EL (cell line): ENCODE measurements at places on chromosomes 13 and 19.

- DNase-seq, result no peak
Observed at GRCh38 chr19:27892500-27892899, 1320.5 kb downstream of the UQCRFS1 start.

GRCh38 chr19:1106841-1107660 lies 3.3 kb downstream of the GPX4 start:
- peak; percentile 55 for DNase-seq

DNA sequence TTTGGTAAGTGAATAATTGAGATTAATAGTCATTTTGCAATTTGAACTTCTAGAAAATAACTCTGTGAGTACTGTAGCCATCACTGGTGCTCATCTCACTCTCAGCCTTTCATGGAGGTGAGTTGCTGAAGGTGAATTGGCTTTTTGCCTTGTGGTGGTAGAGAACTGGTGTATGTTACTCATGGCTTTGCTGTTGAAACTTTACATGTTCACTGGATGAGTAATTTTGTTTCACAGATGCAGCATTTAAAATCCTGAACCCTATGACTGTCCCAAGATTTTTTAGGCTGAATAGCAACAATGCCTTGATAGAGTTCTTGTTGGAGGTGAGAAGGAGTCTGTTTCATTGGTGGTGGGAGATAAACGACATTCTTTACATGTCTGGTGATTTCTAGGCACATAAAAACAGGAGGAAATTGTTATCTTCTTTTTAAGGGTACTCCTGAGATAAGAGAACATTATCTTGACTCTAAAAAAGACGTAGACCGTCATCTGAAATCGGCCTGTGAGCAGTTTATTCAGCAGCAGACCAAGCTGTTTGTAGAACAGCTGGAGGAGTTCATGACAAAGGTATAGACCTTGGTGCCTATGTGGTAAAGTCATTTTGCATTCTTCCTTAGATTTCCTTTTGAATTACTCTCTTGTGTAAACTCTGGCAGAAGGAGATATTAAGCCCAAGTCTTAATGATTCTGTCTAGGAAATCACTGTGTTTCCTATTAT lies 53.9 kb downstream of the COG3 start:
- peak; percentile 47 for DNase-seq

DNA sequence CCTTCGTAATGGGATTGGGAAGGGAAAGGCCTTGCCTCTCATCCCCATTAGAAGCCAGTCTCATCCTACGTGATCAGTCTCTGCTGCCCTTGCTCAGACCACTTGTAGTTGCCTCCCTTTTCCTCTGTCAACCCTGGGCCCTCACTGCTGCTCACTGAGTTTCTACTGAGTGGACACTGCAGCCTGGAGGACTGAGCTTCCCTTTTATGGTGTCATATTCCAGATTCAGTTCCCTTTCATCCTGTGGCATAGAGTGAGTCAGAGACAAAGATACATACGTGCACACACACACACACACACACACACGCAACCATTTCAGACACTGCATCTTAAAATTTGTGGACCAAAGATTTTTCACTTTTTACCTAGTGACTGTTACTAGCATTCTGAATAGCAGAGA lies 56.6 kb downstream of the COG3 start:
- peak; percentile 71 for DNase-seq

GRCh38 chr19:55857149-55857548 lies 20.8 kb downstream of the NLRP4 start:
- no peak for DNase-seq

DNA sequence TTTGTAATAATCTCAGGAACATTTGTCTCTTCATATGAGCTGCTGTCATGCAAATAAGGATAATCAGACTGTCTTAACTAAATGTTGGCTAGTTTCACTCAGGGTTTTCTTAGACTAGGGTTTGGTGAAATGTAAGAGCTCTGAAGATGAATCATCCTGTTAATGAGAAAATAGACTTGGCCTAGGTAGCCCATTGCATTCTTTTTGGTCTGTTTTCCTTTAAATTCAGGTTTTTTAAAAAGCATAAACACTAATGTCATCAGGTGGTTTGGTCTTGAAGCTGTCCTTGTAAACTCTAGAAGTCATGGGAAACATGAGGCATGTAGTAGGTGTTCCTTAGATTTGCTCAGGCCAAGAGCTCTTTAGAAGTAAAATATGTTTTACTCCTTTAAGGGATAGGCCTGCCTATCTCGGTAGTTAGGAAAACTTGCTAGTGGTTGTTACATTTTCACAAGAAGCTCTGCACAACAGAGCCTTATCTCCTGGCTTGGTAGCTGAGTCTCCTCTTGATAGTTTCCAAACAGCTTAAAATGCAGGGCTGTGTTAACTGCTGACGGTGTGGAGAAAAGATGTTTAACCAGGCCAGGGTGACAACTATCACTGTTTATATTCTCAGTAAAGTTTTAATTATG lies 62.0 kb upstream of the C1QTNF9B start:
- no peak for DNase-seq

DNA sequence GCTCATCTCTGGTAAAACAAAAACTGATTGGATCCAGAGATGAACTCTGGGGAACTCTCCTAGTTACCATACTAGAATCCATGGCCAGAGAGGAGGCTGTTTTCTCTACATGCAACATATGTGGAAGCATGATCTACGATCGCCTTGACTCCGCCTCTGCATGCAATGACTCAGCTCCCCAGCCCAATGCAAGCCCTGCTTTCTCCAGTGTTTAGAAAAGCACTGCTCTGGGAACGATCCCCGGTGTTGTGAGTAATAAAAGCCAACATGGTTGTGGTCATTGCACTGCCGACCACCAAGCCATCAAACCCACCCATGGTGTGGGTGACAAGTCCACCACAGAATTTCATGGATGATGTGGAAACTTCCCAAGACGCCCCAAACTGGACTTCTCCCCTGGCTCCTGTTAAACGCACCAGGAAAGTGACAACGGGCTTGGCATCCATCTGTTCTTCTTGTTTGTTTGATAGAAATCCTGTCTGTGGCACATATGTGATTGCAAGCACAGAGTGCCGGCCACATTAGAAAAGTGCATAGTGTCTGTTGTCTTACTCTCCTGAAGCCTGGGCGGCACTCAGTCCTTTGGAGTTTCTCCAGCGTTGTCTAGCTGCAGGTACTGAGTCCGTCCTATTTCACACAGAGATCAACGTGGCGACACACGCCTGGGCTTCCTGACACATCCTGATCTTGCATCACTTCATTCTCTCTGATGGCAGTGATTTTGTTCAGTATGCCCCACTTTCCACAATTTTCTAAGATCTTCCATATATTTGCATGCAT lies 36.4 kb upstream of the VSTM2B start:
- DNase-seq, result no peak

DNA sequence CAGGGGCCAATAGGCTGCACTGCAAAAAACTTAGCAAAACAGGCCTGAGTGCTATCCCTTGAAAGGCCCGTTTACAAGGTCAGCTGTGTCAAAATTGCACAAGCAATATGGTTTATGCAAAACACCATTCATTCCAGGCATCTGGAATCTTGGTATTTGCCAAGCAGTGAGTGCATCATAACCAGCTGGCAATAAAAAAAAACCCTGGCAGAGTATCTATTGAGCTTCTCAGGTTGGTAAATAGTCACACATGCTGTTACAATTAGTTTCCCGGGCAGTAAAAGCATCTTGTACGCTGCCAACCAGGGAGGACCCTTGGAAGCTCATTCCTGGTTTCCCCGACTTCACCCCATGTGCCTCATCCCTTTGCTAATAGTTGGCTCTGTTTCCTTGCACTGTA lies 21.3 kb downstream of the ZNF77 start:
- peak; percentile 29 for DNase-seq

DNA sequence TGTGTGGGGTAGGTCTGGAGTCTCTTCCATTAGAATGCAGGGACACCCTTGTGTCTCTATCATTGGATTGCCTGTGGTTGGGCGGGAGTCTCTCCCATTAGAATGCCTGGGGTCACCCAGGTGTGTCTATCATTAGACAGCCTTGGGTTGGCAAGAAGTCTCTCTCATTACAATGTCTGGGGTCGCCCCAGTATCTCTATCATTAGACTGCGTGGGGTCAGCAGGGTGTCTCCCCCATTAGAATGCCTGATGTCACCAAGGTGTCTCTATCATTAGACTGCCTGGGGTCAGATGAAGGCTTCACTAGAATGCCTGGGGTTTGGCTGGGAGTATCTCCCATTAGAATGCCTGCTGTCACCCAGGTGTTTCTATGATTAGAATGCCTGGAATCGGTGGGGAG lies 1539.0 kb downstream of the UQCRFS1 start:
- no peak for DNase-seq
